CD4-positive, alpha-beta T cell treated with Interleukin-15 for 1 hour (primary cell): ENCODE measurements at places on chromosomes 7 and 10.
A peak's percentile ranks its signal among the peaks of the same experiment; 100 is the strongest.

GRCh38 chr7:157499121-157499834 lies 162.5 kb downstream of the DNAJB6 start:
- no peak for DNase-seq

DNA sequence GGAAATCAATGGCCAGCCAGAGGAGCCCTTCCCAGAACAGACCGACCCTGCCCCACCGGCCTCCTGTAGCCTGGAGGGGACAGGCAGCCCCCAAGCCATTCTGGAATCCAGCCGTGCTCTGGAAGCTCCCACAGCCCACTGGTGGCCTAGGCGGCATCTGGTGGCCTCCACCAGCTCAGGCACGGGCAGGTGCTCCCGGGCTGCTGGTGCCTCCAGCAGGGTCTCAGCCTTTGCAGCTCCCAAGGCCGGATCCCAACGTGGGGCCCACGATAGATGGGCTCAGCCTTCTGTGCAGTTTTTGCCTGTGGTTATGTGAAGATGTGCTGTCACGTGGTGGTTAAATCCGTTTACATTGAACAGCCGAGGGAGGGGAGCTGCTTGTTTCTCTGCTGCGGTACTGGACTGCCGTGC lies 44.4 kb downstream of the JAKMIP3 start:
- DNase-seq, result no peak

DNA sequence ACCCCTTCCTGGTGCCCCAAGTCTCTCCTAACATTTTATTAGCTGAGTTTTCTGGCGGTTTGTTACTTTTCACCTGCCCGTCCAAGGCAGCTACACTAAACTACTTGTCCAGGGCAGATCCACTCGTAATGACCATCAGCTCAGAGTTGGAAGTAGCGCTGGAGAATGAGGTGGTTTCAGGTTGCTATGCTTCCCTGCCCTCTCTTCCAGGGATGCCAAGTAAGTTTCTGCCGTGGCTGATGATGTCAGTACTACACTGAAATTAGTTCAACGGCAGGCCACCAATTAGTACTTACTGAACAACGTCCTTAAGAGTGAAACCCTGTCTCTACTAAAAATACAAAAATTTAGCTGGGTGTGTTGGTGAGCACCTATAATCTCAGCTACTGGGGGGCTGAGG lies 55.2 kb downstream of the DIP2C start:
- no peak for DNase-seq

DNA sequence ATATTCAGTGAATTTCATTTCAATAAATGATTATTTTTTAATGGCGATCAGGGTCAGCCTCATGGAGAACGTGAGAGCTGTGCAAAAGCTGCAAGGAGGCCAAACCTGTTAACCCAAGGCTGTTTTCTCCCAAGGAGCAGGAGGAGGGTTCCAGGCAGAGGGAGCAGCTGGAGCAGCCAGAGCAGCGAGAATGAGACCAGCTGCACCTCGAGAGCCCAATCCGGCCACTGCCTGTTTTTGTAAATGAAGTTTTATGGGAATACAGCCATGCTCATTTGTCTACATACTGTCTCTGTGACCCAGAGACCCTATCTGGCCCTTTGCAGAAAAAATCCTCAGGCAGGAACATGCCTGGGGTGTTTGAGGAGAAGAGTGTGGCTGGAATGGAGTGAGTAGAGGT lies 104.9 kb downstream of the GRK5 start:
- DNase-seq, result no peak

DNA sequence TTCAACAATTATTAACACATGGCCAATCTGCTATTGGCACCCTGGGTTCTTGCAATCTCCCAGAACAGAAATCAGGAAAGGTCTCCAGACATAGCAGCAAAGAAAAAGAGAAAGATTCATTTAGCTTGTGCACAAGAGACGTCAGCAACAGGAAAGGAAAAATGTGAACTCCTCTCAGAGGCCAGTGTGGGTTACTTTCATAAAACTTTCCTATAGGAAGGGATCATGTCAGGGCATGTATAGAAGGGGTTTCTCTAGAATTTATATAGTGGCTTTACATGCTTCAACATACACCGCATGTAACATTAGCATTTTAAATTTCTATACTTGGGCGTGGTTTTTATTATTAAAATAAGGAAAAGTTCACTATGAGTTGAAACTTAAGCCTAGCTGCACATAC lies 725.1 kb downstream of the SORCS1 start:
- no peak for DNase-seq

DNA sequence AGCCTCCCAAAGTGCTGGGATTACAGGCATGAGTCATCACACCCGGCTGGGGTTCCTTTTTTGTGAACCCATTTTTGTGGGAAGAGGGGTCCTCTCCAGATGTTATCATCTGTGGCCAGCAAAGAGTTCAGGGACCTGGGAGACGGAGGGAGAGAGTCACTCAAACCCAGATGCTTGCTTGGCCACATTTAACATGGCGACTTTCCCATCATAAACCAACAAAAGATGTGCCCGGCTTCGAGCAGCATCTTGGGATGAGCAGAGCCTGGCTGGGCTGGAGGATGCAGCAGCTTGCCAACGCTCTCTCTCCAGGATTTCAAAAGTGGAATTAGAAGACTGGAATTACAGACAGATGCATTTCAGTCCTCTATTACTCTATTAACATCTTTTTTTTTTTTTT lies 19.1 kb upstream of the HABP2 start:
- no peak for DNase-seq

GRCh38 chr10:1488970-1489548 lies 248.3 kb downstream of the ADARB2 start:
- peak; percentile 72 for DNase-seq

- DNase-seq, result no peak
Observed at GRCh38 chr7:26588511-26588910, 275.9 kb downstream of the SKAP2 start.

DNA sequence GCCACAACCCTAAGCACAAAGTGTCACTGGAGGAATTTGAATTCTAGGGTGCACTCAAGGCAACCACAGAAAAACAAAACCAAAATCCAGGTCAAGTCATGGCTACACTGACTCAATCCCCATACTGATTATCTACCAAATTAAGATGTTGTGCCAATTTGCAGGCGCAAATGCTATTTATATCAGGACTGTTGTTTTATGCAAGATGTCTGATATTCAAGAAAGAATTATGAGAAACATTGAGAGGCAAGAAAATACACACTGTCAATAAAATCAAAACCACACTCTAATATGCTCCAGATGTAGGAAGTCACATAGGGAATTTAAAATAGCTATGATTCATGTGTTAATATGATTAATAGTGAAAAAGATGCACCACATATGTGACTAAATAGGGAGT lies 141.3 kb upstream of the MINDY3 start:
- DNase-seq, result no peak

DNA sequence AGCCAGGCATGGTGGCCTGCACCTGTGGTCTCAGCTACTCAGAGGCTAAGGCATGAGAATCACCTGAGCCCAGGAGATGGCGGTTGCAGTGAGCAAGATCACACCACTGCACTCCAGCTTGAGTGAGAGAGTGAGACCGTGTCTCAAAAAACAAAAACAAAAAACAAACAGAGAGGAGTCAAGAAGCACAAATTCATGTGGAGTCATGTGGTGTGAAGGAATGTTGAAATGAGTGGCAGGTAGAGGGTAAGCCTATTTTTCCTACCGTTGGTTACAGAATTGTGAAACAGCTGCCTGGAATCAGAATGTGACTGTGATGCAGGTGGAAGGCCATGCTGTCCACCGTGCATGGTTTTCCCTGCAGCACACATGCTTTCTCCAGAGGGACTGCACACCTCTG lies 23.7 kb upstream of the NUB1 start:
- no peak for DNase-seq

- no peak for DNase-seq
Observed at GRCh38 chr7:14332155-14332554, 342.7 kb upstream of the ETV1 start.

DNA sequence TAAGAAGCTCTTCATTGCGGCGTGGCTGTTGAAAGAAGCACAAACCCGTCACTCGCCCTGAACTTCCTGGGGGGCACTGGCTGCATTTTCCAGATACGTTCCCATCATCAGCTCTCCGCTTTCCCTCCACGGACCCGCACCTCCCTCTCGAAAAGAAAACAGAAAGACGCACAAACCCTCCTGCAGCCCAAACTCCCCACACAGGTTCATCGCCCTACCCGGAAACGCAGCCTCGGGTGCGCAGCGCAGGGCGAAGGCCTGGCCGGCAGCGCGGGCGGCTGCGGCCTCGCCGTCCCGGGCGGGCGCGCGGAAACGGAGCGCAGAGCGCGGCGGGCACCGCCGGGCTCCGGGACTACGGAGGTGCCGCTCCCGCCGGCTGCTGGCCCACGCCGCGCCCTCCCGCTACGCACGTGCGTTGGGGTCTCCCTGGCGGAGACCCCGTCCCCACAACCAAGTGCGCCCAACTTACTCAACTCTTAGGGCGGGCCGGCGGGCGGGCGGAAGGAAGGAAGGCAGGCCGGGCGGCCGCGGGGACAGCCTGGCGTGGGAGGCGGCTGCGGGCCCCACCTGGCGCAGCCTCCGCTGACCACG lies 822 bp downstream of the ZNF800 start:
- DNase-seq, result peak; percentile 46

DNA sequence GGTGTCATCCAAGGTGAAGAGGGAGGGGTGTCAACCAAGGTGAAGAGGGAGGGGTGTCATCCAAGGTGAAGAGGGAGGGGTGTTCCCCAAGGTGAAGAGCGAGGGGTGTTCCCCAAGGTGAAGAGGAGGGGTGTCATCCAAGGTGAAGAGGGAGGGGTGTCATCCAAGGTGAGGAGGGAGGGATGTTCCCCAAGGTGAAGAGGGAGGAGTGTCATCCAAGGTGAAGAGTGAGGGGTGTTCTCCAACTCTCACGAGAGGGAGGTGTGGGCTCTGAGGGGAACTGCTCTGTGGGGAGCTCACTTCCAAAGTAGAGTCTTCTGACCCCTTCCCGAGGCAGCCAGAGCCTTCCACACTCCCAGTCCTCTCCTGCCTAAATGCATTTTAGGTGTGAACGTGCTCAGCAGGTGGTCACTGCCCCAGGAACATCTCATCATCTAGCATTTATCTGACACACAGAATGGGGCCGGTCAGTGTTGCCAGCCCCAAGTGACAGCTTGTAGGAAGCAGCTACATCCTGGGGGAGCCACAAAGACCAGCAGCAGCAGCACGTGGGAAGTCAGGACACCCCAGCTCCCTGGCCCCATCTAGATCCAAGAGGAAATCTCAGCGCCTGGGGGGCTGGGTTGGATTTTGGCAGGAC lies 323.8 kb downstream of the GLRX3 start:
- no peak for DNase-seq

GRCh38 chr7:71286336-71286735 lies 154.4 kb downstream of the GALNT17 start:
- no peak for DNase-seq

DNA sequence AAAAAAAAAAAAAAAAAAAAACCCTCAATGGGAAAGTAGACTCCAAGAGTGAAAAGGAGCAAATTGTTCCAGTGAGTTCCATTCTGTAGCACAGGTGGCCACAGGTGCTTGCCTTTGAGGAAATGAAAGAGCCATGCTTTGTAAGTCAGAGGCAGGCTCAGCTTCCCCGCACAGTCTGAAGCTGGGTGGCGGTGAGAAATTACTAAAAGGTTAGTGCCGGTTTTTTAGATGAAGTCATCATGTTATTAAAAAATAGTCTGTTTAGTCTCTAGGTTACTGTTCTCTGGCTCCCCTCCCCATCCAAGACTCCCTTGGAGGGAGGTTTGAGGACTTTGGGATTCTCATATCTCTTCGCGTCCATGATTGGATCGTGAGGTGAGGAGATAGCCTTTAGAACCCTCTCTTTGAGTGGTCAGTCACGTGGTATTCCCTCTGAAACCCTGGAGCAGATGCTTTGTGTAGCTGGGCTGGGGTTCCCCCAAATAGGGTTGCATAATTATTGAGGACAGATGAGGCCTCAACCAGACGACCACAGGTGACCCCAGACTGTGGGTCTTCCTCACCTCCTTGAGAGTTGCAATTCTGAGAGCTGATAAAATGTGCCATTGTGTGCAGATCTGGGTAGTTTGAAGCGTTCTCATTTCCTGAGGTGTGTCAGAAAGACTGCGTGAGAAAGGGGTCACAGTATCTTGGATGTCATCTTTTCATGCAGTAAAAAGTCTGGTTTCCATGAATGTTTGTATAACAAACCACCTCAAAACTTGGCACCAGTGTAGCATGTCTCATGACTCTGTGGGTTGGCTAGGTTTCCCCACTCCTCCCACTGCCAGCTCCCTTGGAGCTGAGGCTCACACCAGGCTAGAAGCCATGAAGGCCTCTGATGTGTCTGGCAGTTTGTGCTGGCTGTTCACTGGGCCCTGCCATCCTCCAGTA lies 27.1 kb downstream of the OGDH start:
- DNase-seq, result peak; percentile 73

DNA sequence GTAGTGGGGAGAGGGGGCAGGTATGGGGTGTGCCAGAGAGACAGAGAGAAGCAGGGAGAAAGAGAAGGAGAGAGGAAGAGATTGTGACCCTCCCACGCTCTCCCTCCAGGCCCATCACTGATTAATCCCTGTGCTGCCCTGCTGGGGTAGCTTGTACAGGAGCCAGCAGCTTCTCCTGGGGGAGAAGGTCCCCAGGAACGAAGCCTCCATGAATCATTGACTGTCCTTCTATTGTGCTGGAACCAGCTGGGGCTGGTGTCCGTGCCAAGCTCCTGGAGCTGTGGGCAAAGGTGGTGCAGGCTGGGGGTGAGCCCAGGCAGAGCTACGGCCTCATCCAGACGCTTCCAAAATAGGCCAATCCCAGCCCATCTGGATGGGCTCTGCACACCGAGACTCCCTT lies 20.9 kb downstream of the AQP1 start:
- DNase-seq, result no peak

DNA sequence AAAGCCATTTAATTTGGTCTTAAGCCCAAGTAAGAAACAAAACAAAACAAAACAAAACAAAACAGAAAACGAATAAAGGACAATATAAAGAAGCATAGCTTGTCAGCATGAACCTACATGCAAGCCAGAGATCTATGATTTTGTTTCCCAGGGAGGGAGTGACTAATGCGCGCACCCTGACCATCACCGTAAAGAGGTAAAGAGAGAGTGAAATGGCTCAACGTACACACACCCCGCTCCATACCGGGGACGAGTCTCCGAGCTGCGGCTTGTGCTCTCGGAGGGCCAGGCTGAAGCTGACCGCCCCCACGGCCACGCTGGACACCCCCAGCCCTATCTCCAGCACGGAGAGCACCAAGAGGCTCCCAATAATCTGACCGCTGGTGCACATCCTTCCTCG lies 1.1 kb downstream of the TMEM196 start:
- no peak for DNase-seq

- peak; percentile 9 for DNase-seq
Observed at GRCh38 chr10:125002047-125002422, 60.1 kb downstream of the ZRANB1 start.

GRCh38 chr7:135768467-135768866 lies 19.9 kb upstream of the FAM180A start:
- no peak for DNase-seq

GRCh38 chr10:98404571-98405359 lies 10.2 kb downstream of the PYROXD2 start:
- no peak for DNase-seq
